Femur (tissue), 1 donor: ENCODE measurements at places on chromosomes 1 and 21.

- no peak for DNase-seq
Observed at GRCh38 chr1:78722947-78723346, 73.3 kb downstream of the IFI44 start.

GRCh38 chr21:20661745-20662422 lies 336.3 kb upstream of the NCAM2 start:
- DNase-seq = no peak

DNA sequence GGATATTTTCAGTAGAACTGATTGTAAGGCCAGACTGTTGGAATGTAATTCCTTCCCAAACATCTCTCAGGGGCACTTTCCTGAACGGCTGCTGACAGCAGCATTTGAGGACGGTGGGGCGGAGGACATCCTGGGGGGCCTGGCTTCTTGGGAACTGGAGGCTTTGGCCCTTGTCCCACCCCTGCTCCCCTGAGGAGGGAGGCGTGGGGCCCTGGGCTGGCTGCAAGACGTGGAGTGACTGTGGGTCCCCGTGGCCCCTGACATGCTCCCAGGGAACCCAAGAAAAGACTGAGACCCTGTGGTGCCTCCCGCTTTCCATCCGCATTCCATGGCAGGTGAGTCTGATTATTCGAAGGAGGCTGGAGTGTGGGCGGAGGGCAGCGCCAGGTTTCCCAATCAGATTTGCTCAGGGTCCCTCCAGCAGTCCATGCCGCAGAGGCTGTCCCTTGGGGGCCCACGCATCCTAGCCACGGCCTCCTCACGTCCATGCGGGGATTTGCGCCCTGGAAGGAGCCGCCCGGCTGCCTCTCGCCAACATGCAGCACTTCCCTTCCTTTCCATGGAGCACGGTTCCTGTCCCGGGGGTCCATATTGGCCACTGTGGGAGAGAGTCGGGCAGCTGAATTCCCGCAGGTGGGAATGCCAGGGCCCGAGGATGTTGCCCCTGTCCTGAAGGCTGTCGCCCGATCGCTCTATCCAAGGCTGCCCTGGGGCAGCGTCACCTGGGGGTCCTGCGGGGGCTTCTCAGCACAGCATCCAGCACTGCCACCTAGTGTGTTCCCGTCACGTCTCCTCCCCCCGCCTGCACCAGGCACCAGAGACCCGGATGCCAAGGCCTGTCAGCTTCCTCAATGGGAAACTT lies 69.0 kb downstream of the FAAP20 start:
- peak; percentile 42 for DNase-seq

GRCh38 chr1:99595441-99595840 lies 50.5 kb upstream of the PALMD start:
- DNase-seq = no peak

DNA sequence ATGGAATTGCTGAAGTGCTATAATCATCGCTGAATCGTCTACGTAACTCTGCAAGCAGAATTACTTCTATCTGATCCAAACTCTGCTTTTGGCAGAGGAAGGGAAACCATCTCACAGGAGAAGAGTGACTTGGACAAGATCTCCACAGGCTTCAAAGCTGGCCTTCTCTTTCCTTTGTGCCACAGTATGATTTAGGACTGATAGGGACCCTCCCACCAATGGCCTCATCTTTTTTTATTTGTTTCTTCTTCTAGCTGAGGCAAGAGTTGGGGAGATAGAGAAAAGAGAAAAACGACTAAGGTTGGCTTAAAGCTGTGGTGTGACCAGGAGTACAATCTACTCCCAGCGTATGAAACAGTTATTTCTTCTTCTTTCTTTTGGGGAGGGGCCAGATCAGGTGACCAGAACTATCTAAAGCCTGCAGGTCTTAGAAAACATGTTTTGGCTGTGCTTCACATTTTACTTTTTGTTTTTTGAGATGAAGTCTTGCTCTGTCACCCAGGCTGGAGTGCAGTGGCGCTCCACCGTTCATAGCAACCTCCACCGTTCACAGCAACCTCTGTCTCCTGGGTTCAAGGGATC lies 35.0 kb downstream of the ZNF496 start:
- no peak for DNase-seq

DNA sequence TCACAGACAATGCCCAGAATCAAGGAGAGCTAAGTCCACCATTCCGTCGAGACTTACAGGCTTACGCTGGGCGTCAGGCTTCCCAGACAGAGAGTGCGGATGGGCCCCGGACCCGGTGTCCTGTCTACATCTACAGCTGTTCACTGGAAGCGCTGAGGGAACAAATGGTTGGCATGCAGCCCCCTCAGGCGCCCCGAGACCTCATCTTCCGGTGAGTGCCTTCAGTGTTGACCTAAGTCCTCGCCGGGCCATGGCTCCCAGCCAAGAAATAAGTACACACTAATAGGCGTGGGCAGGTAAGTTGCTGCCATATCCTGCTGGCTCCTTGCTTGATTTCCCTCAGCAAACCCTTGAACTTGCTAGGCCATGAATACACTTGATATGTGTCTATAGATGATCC lies 26.2 kb downstream of the HYI start:
- DNase-seq = no peak

DNA sequence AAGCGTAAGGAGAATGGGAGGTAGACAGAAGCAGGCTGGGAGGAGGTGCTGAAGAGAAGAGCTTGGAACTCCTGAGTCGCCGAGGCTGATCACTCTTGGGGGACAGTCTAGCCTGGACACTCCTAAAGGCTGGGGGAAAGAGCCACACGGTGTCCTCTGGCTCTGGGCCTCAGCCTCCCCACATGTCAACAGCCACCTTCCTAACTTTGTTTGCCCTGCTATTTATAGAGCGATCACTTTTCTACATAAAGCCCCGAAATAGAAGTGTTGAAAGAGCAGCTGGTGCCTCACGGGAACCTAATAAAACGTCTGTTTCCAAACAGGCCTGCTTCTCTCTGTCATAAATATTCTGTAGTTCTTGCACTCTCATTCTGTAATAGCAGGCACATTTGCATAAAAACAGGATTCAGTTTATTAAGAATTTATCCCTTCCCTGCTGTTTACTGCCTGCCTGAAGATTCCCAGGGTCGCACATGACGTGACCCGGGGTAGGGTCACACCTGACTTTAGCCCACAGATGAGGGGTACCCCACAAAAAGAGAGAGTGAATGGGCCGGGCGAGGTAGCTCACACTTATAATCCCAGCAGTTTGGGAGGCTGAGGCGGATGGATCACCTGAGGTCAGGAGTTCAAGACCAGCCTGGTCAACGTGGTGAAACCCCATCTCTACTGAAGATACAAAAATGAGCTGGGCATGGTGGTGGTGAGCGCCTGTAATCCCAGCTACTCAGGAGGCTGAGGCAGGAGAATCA lies 212.5 kb downstream of the TOMM20 start:
- DNase-seq = peak; percentile 60

DNA sequence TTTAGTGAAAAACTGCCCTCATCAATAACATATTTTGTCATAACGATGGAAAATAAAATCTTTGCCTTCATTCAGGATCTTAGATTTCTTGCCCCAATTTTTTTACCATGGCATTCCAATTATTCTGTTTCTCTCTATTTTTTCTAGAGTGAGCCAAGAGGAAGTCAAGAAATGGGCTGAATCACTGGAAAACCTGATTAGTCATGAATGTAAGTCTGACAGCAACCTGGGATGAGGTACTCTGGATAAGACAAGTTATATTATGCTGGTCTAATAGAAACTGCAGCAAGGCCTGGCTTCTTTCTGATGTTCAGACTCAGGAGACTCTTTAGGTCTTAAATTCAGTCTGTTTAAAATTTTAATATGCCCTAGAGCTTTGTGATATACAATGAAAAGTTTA lies 3.5 kb downstream of the RGS4 start:
- no peak for DNase-seq

DNA sequence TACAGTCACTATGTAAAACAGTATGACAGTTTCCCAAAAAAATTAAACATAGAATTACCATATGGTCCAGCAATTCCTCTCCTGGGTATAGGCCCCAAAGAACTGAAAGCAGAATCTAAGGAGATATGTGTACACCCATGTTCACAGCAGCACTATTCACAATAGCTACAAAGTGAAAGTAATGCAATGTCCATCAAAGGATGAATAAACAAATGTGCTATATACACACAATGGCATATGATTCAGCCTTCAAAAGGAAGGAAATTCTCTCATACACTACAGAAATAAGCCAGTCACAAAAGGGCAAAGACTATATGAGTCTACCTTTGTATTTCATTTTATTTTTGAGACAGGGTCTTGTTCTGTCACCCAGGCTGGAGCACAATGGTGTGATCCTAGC lies 120.4 kb downstream of the TOMM20 start:
- no peak for DNase-seq

DNA sequence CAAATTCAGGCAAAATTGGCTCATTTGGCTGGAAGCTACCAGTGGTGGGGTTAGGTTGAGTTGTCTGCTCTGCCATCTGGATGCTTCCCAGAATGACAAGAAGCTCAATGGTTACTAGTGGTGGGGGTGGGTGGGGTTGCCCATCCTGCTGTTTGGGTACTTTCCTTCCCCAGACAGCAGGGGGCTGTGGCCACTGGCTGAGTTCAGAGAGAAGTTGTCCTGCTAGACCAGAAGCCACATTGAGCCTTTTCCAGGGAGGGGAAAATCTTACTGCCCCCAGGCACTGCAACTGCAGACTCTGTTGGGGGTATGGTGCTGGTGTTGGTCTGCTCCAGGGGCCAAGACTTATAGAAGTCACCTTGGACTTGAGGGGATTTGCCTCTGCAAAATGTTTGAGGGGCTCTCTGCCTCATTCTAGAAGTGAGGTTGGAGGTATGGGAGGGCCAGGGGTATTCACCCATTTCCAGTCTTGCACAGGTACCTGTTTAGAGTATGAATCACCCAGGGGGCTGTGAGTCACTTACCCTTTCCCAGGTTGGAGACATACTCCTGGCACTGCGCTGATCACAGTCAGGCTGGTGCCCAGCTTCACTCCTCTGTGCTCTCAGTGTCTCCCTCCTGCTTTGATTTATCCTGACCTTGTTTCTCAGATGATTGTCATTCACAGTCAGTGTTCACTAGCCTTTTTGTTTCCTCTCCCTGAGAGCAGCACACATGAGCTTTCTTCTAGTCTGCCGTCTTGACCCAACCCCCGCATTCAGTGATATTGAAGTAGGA lies 89.1 kb upstream of the NEGR1 start:
- no peak for DNase-seq

DNA sequence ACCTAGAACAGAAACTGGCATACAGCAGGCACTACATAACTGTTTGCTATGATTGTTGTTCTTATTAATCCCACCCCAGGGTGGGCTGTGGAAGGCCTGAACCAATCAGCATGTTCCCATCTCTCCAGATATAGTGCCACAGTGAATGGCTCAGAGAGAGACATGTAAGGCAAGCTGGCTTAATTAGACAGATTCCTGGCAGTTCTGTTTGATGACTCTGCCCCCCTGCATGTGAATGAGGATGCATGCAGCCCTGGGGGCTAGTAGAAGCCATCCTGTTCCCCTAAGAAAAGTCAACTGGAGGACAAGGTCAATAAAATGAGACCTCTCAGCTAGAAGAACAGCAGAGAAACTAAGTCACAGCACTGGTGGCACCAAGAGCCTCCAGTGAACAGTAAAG lies 130.3 kb downstream of the GLIS1 start:
- no peak for DNase-seq

DNA sequence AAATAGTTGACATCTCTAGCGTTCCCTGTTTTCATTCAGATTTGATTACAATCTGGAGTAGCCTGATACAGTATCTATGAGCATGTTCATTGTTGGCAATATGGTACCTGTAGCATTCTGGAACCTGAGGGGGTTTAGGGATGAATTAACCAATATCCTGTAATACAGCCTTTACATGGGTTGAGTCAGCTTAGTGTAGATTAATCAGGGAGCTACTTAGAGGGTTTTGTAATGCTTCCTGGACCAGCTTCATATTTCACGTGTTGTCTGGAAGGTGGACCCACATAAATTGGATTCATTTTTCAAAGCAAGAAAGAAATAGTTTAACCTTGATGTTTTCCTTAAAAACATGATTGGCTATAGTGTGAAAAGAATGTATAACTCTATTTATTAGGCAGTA lies 3.6 kb downstream of the OTUD3 start:
- no peak for DNase-seq

DNA sequence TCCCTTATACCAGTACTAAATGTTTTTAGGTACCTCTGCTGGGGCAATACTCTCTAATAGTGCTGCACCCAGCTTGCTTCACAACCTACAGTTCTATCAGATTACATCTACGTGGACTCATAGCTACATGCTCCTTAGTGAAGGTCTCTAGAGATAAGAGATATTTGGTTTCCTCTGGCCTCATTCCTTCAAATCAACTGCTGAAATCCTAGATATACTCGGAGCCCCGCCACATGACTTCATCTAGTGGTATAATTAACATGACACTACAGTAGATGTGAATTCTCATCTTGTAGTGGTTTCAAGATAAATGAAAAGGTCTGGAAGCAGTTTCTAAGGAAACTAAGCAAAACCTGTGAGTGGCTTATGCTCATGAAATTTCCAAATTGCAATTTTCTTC lies 115.4 kb downstream of the SMYD2 start:
- no peak for DNase-seq

- DNase-seq = no peak
Observed at GRCh38 chr1:20980051-20980450, 192.9 kb upstream of the HP1BP3 start.

GRCh38 chr1:177631770-177632169 lies 338.1 kb downstream of the SEC16B start:
- no peak for DNase-seq

DNA sequence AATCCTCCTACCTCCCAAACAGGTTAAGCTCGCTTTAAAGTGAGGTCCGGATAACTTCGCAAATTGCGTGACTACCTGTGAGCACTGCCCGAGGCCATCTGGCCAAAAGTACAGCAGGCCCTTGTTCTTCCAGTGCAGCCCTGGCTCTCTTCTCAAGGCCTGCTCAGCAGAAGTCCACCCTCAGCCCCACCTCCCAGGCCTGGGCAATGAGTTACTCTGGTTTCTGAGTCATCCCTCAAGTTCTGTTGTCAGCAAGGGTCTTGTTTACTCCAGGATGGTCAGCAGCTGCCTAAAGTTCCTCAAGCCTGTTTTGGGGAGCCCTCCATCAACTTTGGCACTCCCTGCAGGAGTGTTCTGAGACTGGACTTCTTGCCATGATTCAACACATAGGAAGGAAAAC lies 101.7 kb downstream of the BCAR3 start:
- DNase-seq = no peak

- DNase-seq = no peak
Observed at GRCh38 chr1:56824938-56825337, 5.7 kb upstream of the FYB2 start.

DNA sequence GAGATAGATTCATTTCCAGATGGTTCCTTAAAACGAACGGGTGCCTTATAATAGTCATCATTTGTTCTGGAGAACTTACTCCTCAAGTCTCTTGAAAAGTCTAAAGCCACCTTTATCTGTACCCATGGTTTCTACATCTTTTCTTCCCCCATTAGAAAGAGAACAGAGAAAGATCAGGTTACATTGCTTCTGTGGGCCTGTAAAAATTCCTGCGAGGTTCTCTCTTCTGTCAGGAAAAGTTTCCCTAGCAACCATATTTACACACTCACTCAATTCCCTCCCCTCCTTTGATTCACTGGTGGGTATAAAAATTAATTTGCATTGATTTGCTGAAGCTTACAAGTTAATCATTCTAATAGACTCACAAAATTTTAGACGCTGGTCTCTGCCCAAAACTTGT lies 6.7 kb downstream of the PHC2 start:
- DNase-seq = no peak

GRCh38 chr1:185561629-185562028 lies 172.6 kb upstream of the HMCN1 start:
- DNase-seq = no peak

GRCh38 chr1:211257826-211258225 lies 1.3 kb upstream of the RCOR3 start:
- no peak for DNase-seq

GRCh38 chr1:111743679-111744101 lies 4.5 kb upstream of the INKA2 start:
- DNase-seq = no peak
